Epithelial cell of alveolus of lung (primary cell): ENCODE measurements at places on chromosomes 5 and 9. TPM values are rescaled to one million over a fixed set of nuclear protein-coding genes. Genes with fewer than 3 reads are reported as not detected.

The ZNF879 gene
- total RNA-seq: 2.1 and 3.9 TPM in 2 replicates

The PCDHGA3 gene
- total RNA-seq: 0.65 and 0.72 TPM in 2 replicates

The MARCOL gene
- total RNA-seq: not detected in 2 replicates

The FOXD4L5 gene
- total RNA-seq: not detected in 2 replicates

The CARD9 gene
- 1.2 and 4.7 TPM in 2 replicates for total RNA-seq

The SLCO6A1 gene
- total RNA-seq: not detected in 2 replicates

The CSF1R gene
- under 0.01 TPM in 1 of 2 replicates, not detected in the other for total RNA-seq

The SGCD gene
- total RNA-seq: 3.8 and 7.0 TPM in 2 replicates

The GOLPH3 gene
- total RNA-seq: 77.2 and 95.4 TPM in 2 replicates

The RHOBTB3 gene
- total RNA-seq: 117 and 224 TPM in 2 replicates

The SUSD1 gene
- total RNA-seq: 15.0 and 18.2 TPM in 2 replicates

The TRIM14 gene
- total RNA-seq: 4.2 and 14.6 TPM in 2 replicates

The C5orf22 gene
- 22.9 and 28.9 TPM in 2 replicates for total RNA-seq

The EGR1 gene
- total RNA-seq: 48.0 and 66.9 TPM in 2 replicates

The PCSK5 gene
- total RNA-seq: 5.6 and 6.7 TPM in 2 replicates

The TENT4A gene
- 11.1 and 11.7 TPM in 2 replicates for total RNA-seq

The FAM114A2 gene
- 13.3 and 18.4 TPM in 2 replicates for total RNA-seq

The OR1Q1 gene
- not detected in 2 replicates for total RNA-seq

The GABRA6 gene
- not detected in 2 replicates for total RNA-seq

The ENG gene
- 52.9 and 72.1 TPM in 2 replicates for total RNA-seq

The FUT7 gene
- not detected in 2 replicates for total RNA-seq

The PDZD2 gene
- 0.16 and 2.1 TPM in 2 replicates for total RNA-seq

The SNCB gene
- total RNA-seq: not detected in 2 replicates

The REXO4 gene
- 14.7 and 18.2 TPM in 2 replicates for total RNA-seq

The IL31RA gene
- 0.72 and 6.1 TPM in 2 replicates for total RNA-seq

The PLPPR1 gene
- not detected in 2 replicates for total RNA-seq

The IFNK gene
- not detected in 2 replicates for total RNA-seq

The CORO2A gene
- total RNA-seq: 0.32 and 2.1 TPM in 2 replicates

The PARP8 gene
- 4.3 and 6.7 TPM in 2 replicates for total RNA-seq

The HMHB1 gene
- total RNA-seq: not detected in 2 replicates

The BTNL3 gene
- not detected in 2 replicates for total RNA-seq

The MYOT gene
- total RNA-seq: not detected in 2 replicates

The SEMA6A gene
- 0.78 and 3.4 TPM in 2 replicates for total RNA-seq

The CD74 gene
- 1.7 and 5.4 TPM in 2 replicates for total RNA-seq

The TAS2R1 gene
- not detected in 2 replicates for total RNA-seq

The GFPT2 gene
- 25.4 and 126 TPM in 2 replicates for total RNA-seq

The ADRB2 gene
- total RNA-seq: 0.65 and 0.72 TPM in 2 replicates

The CHD1 gene
- total RNA-seq: 22.0 and 24.6 TPM in 2 replicates

The SHLD3 gene
- 2.2 and 5.7 TPM in 2 replicates for total RNA-seq

The IL4 gene
- total RNA-seq: not detected in 2 replicates

The SPATA31D4 gene
- not detected in 2 replicates for total RNA-seq

The TYRP1 gene
- total RNA-seq: 7.4 and 14.4 TPM in 2 replicates

The ANKS6 gene
- 14.9 and 18.4 TPM in 2 replicates for total RNA-seq

The GCNT4 gene
- 0.32 and 0.65 TPM in 2 replicates for total RNA-seq

The HAPLN1 gene
- 0.16 and 9.4 TPM in 2 replicates for total RNA-seq

The F12 gene
- 0.40 and 1.0 TPM in 2 replicates for total RNA-seq

The LCNL1 gene
- total RNA-seq: 1.9 TPM in 1 of 2 replicates, not detected in the other

The CNTNAP3 gene
- 1.6 and 4.4 TPM in 2 replicates for total RNA-seq

The SLC38A9 gene
- total RNA-seq: 17.3 and 25.7 TPM in 2 replicates

The ROR2 gene
- 16.3 and 79.0 TPM in 2 replicates for total RNA-seq

The PCDHGC5 gene
- total RNA-seq: 0.78 and 1.1 TPM in 2 replicates

The RARS1 gene
- 79.4 and 99.6 TPM in 2 replicates for total RNA-seq
